ENCODE measurements at places on chromosomes 12 and 14.
A peak's percentile ranks its signal among the peaks of the same experiment; 100 is the strongest.

- no peak for DNase-seq
Observed at GRCh38 chr14:88188745-88189416, 134.2 kb downstream of the KCNK10 start.

DNA sequence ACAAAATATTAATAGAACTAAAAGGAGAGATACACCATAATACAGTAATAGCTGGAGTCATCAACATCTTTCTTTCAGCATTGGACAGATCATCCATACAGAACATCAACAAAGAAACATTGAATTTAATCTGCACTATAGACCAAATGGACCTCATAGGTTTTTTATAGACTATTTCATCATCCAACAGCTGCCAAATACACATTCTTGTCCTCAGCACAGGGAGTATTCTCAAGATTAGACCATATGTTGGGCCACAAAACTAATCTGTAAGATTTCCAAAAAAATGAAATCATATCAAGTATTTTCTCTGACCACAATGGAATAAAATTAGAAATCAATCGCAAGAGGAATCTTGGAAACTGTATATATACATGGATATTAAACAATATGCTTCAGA lies 86.9 kb downstream of the FSCB start:
- no peak for DNase-seq

DNA sequence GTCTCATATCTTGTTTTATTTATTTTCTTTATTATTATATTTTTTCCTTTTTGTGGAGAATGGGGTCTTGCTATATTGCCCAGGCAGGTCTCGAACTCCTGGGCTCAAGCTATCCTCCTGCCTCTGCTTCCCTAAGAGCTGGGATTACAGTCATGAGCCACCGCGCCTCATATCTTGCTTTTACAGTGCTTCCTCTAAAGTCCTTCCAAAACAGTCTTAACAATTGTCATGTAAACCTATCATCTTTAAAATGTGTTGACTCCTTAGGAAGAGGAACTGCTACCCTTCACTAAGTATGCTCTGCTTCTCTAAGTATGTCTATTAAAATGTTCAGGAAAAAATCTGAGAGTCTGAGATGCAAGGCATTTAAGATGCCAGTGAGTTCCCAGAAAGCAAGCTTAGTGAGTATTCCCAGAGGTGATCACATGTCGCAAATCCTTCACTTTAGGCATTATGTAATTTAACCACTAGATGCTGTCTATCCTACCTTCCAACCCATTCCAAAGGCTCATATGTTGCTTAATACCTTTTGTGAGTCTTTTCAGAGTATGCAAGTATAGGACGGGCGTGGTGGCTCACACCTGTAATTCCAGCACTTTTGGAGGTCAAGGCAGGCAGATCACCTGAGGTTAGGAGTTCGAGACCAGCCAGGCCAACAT lies 19.7 kb upstream of the FOXJ2 start:
- no peak for DNase-seq

GRCh38 chr14:36069535-36069900 lies 107.0 kb downstream of the PTCSC3 start:
- DNase-seq, result peak; percentile 20

DNA sequence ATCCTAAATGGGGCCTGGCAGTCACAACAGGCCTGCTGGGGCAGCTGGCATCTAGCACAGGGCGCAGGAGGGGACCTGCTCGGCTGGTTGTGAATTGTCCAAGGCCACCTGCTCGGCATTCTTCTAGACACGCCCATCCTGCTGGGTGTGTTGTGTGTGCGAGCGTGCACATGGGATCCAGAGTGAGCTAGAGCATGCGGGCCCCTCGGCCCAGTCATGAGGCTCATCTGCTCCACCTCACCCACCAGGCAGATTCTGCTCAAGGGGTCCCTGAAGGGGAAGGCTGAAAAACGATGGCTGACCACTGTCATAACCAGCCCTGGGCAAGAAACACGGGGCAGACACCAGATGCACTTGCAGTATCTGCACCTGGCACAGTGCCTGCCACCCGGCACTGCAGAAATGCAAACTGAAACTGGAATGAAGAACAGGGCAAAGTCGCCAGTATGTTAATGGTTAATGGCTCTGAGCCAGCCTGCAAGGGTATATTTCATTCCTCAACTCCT lies 31.8 kb downstream of the MAX start:
- no peak for DNase-seq

- no peak for DNase-seq
Observed at GRCh38 chr12:50647479-50647878, 116.4 kb upstream of the ATF1 start.

DNA sequence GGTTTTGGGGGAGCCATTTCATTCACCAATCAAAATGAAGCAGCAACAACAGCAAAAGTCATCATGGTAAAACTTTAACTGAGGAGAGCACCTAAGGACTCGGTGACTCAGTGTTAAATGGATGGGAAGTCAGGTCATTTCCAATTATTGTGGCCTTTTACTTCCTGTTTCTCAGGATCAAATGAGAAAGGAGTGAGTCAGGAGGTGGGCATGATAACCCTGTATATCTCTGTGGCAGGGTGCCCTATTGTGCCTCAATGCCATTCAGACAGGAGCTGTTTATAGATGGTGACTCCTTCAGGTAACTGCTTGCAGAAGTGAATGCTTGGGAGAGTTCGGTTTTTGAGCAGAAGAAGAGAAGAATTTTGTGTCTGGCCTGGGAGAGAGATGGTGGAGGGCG lies 135.5 kb upstream of the CPM start:
- no peak for DNase-seq

GRCh38 chr12:17918013-17918412 lies 172.0 kb downstream of the RERGL start:
- DNase-seq, result no peak

GRCh38 chr14:32977913-32978312 lies 39.2 kb downstream of the NPAS3 start:
- no peak for DNase-seq

DNA sequence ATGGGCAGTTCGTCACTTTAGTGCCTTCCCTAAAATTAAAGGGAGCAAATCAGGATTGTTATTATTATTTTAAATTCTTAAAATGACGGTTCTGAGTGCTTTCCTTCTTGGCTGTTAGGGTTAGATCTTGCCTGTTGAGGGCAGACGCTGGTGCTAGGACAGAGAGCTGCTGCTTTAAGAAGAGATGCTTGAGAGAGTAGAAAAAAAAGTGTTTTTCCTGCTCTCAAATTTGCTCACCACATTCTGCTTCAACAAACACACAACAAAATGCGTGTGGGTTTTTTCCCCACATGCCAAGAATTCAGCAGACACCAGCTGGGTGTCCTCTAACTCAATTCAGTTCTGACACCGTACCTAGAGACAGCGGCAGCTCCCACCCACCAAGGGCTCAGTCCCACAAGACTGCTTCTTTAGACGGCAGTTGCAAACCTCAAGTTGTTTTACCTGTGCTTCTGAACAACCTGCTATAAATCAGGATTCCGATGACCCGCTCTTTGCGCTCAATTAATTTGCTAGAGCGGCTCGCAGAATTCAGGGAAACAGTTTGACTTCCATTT lies 75.8 kb upstream of the RIN3 start:
- no peak for DNase-seq

GRCh38 chr14:54730156-54730961 lies 163.4 kb downstream of the SAMD4A start:
- peak; percentile 41 for DNase-seq

DNA sequence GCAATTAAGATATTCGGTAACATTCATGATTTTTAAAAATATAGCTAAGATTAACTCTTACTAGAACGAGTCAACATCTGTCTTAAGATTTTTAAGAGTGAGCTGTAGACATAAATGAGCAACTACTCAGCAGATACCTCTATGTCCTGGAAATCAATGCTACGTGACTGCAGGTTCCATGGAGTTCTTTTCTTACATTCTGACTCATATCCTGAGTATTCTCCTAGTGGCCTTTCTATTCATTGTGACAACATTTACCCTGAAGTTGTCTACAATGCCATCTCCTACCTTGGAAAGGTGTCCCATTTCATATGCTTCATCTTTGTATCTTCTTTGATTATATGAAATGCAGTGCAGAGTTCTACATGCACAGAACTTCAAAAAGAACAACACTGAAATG lies 59.9 kb downstream of the PKP2 start:
- DNase-seq, result no peak

- no peak for DNase-seq
Observed at GRCh38 chr12:113133036-113133435, 2.5 kb downstream of the RASAL1 start.

- DNase-seq, result no peak
Observed at GRCh38 chr14:50616275-50616674, 51.8 kb downstream of the SAV1 start.

- no peak for DNase-seq
Observed at GRCh38 chr14:40386433-40386832, 954.2 kb upstream of the FBXO33 start.

DNA sequence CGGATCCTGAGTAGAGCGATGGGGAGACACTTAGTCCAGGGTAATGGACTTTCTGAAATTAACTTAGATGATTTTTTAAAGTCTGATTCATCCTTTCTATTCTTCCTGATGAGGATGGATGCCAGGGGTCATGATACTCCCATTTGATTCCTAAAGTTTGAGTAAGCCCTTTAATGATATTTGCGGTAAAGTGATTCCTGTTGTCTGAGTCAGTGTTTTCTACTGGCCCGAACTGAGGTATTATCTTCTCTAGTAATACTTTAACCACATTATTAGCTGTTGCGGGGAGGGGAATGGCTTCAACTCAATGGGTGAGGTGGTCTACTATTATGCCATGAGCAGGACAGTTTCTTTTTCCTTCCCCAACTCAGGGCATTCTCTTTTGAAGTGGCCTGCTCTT lies 111.6 kb downstream of the RIN3 start:
- DNase-seq, result no peak

- no peak for DNase-seq
Observed at GRCh38 chr14:63949696-63950095, 96.9 kb downstream of the SYNE2 start.

DNA sequence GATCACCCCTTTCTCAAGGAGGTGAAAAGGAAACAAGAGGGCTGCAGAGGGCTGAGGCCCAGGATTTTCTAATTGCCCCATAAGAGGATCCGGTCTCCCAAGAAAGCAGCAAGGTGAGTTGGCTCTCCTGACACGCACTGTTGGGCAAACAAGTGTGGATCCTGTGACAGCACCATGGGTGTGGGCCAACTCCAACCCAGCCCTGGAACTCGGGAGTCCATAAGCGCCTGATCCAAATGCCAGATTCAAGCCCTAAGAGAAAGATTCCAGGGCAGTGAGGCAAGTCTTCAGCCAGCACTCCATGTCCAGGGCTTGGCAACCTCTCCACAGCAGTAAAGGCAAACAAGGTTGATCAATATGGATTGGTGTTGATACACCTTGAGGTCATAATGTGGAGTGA lies 33.1 kb downstream of the KCNA5 start:
- DNase-seq, result no peak

- no peak for DNase-seq
Observed at GRCh38 chr12:31989571-31990362, 30.6 kb downstream of the RESF1 start.

DNA sequence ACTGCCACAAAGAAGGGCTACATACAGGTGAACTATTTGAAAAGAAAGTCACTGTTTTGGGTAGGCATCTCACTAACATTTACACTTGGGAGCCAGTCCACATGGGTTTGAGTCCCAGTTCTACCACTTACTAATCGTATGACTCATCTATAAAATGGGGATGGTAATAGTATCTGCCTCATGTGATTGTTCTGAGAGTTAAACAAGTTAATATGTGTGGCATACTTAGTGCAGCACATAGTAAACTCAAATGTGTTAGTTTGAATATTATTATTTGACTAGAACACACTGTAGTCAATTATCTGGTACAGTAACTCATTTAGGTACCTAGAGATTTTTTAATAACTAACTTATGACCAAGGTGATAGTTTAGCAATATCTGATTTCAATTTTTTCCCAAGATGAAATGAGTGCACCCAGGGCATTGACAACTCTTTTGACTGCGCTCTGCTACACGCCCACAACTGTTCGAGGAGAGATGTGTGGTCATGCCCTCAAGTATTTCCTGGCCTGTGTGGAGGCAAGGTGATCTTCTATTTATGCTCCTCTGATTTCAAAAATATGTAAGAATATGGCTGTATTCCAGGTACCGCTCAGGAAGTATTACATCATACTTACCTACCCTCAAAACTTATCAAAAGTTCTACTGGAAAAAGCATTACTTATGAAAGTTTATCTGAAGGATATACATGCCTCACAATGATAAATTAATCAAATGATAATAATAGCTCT lies 210.6 kb upstream of the EGLN3 start:
- no peak for DNase-seq

GRCh38 chr12:64890873-64891468 lies 66.5 kb downstream of the TBC1D30 start:
- DNase-seq, result no peak

GRCh38 chr14:53380867-53381225 lies 227.7 kb upstream of the DDHD1 start:
- DNase-seq, result no peak

- no peak for DNase-seq
Observed at GRCh38 chr14:100664841-100665510, 61.7 kb upstream of the DLK1 start.

GRCh38 chr14:51289169-51289568 lies 49.1 kb downstream of the TMX1 start:
- no peak for DNase-seq

DNA sequence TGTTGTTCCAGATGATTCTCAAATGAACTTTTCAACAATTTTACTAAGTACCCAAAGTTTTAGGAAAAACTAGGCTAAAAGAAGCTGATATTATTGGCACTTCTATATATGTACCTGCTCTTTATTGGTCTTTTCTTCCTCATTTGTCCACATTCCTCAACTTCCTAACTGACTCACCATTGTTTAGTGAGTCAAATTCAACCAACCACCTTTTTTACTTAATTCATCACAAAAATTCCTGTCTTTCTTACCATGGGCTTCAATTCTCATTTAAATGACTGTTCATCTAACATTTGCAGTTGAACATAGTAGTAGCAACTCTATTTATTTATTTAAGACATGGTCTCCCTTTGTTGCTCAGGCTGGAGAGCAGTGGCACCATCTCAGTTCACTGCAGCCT lies 47.6 kb upstream of the SLC2A13 start:
- no peak for DNase-seq

DNA sequence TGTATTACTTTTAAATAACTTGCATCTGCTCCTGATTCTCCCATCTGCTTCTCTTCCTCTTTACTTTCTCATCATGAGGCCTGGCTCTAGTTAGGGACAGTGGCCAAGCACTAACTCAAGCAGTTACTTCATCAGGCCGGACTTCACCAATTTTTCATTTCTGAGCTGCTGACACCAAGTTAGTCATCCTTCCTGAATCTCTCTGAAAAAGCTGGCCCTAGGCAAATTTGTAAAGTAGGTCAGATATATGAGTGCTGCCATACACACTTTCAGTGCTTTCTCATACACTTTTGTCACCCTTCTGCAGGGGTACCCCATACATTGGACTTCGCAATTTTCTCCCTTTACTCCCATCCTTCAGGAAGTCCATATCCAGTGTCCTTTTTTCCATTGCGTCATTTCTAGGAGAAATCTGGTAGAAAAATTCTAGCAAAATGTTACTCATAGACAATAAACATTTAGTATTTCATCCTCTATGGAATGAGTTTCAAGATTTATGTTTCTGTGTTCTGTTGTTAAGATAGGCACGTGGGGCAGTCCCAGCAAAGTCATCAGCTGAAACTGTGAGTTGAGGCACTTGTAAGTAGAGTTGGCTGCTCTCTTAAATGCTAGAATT lies 276.8 kb upstream of the TMPO start:
- DNase-seq, result no peak
